ENCODE measurements at places on chromosomes 1 and 21.
A peak's percentile ranks its signal among the peaks of the same experiment; 100 is the strongest.

DNA sequence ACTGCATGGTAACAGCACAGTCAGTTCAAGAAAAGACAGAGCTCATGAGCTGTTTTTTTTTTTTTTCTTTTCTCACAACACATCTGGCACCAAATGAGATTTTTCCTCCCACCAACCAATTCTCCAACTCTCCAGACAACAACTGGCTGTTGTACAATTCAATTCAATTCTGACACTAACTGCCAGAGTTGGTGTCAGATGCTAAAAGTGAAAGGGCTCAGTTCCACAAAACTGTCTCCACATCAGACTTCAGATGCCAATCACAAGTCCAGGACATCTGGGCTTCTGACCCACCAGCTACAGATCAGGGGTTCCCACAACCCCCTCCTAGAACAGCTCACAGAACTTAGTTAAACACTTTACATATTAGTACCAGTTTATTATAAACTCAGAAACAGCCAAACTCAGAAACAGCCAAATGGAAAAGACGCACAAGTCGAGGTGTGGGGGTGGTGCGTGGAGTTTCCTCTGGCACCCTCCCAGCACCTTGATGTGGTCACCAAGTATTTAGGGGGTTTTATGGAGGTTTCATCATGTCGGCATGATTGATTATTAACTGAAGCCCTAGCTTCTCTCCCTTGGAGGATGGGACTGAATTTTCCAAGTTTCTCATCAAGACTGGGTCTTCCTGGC, 39.2 kb upstream of the LRRC8D start:
- no peak for DNase-seq

DNA sequence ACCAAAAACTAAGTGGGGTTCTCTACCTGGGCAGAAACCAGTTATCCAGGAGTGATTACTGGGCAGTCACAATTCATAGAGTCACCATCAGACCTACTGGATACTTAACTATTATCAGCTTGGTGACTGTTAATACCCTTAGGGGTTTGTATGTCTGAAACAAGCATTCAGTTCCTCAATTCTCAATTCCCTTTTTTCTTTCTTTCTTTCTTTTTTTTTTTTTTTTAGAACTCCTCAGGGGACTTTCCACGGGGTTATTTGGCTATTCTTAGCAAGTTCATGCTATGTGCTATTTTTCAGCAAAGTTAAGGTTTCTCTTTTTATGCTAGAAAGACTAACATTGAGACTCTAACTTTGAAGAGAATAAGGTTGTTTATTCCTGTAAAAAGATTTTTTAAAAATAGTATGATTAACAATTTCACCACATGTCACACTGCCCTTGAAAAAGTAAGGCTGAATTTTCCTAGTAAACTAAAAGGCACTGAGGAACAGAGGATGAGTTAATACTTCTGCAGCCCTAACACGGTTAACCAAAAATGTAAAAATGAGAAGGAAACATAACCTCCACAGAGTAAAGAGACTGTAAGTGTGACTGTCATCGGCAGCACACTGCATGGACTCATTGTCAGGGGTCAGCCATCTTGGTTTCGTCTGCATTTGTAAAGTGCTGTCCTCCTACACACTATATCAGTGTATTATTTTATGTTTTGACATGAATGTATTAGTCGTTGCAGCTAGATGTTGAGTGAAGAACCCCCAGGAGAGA, 310.2 kb downstream of the NTNG1 start:
- no peak for DNase-seq

DNA sequence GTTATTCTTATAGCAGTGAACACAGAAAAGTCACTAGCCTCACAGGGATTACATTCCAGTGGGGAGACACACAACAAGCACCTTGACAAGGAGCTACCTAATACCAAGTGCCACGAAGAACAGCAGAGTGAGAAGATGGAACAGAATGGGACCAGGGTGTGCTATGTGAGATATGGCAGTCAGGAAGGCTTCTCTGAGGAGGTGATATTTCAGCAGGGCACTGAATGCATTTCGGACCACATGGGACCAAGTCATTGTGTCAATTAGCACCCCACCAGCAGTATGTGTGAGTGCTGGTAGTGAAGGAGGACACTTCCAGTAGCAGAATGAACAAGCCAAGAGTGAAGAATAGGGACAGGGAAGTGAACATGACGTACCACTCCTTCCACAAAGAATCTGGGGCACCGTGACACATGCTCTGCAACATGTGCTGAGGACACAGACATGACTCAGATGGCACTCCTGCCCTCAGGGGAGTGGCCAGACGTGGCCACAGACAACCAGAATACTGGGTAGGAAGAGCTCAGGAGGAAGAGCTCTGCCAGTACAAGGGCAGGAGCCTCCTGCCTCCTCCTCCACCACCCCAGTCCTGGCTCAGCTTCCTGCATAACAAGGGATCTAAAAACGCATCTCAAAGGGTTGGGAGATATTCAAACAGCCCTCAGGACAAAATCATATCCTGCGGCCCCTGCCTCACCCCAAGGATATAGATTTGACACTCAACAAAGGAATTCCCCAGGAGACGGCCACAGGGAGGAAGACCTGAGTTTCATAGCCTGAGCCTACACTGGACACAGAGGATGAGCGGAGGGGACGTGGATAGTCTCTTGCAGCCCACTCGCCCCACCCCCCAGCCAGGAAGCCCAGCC, 102.5 kb downstream of the TRABD2B start:
- peak; percentile 9 for DNase-seq

DNA sequence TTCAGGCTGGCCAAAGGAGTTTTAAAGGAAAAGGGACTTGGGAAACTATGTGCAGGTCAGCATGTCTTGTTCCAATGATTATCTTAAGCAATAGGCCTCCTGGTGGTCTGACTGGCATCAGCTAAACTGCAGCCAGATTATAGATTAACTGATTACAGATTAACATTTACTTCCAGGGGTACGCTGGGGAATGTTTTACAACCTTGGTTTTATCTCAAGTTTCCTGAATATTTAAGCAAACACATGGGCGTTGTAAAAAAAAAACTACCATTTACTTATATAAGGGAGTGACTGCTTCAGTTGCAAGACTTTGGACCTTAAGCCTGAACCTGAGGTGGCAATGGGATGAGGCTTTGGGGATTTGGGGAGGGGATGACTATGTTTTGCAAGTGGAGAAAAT, 600.6 kb upstream of the B3GALT2 start:
- no peak for DNase-seq

- no peak for DNase-seq
Observed at GRCh38 chr1:215878843-215879242, 311.7 kb downstream of the KCTD3 start.
